ENCODE measurements at places on chromosomes 7 and 10.

DNA sequence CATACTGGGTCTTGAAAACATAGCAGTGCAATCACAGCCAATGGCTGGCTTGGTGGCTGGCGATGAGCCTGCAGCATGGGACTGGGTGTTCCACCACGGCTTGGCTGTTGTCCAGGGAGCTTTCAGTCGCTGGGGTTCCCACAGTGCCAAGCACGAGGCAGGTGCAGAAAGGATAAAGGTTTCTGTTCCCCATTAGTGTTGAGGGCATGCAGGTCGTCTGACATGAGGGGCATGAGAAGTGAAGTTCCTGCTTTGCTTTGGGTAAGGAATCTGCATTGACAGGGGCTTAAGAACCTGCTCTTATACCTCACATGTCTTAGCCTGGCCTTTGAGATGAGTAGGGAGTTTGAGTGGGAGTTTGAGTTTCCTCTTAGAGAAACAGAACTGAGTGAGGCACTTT is 9.0 kb upstream of the CFTR start:
- H3K4me3 ChIP-seq: no peak overlapping the region
- H3K4me1 ChIP-seq: no peaks in the 10 kb centered on the region
- H3K27me3 ChIP-seq: no peaks in the 10 kb centered on the region
- H3K36me3 ChIP-seq: no peaks in the 10 kb centered on the region
- DNase-seq: no peak

DNA sequence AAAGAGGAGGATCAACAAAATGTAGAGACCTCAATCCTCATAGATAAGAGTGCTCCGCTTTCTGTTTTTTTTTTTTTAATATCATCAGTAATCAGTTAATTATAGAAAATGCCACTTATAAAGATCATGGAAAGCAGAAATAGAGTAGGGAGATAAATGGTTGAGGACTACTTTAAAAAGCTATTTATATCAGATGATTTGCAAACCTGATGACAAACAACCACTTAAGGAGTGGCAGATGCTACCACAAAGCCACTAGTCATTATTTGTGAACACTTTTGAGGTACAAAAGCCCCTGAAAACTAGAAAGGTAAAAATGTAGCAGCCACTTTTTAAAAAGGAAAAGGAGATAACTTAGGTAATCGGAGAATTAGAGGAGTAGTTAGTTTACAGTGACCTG is 99.0 kb upstream of the CYP26C1 start:
- no peaks in the 10 kb centered on the region for H3K27me3 ChIP-seq
- no peak overlapping the region for H3K4me3 ChIP-seq
- no peak overlapping the region for H3K27ac ChIP-seq
- peaks cover 7% of the 10 kb centered on the region for H3K36me3 ChIP-seq

GRCh38 chr10:71236822-71237682 is 24.7 kb downstream of the UNC5B start:
- no peak for DNase-seq
- H3K4me3 ChIP-seq: no peak overlapping the region
- H3K27ac ChIP-seq: no peak overlapping the region

- no peaks in the 10 kb centered on the region for H3K4me1 ChIP-seq
- H3K27me3 ChIP-seq: peaks cover 34% of the 10 kb centered on the region
- DNase-seq: peak; percentile 28
- no peak overlapping the region for H3K4me3 ChIP-seq
- no peaks in the 10 kb centered on the region for H3K36me3 ChIP-seq
- no peak overlapping the region for H3K27ac ChIP-seq
Measured at GRCh38 chr10:14329746-14330173, 964 bp downstream of the FRMD4A start.

- no peaks in the 10 kb centered on the region for H3K36me3 ChIP-seq
- DNase-seq: no peak
- H3K27ac ChIP-seq: no peak overlapping the region
- H3K4me1 ChIP-seq: no peaks in the 10 kb centered on the region
- H3K27me3 ChIP-seq: no peaks in the 10 kb centered on the region
Measured at GRCh38 chr10:58178811-58179210, 88.9 kb downstream of the IPMK start.

GRCh38 chr7:100864263-100864845 is 2.8 kb upstream of the TRIP6 start:
- peaks cover 31% of the 10 kb centered on the region for H3K36me3 ChIP-seq
- H3K27me3 ChIP-seq: no peaks in the 10 kb centered on the region
- H3K4me1 ChIP-seq: peaks cover 46% of the 10 kb centered on the region
- no peak for DNase-seq
- H3K27ac ChIP-seq: no peak overlapping the region
- H3K4me3 ChIP-seq: no peak overlapping the region

- no peak for DNase-seq
- H3K27me3 ChIP-seq: no peaks in the 10 kb centered on the region
- H3K4me3 ChIP-seq: no peak overlapping the region
- no peaks in the 10 kb centered on the region for H3K36me3 ChIP-seq
- H3K4me1 ChIP-seq: no peaks in the 10 kb centered on the region
- no peak overlapping the region for H3K27ac ChIP-seq
Measured at GRCh38 chr7:71486414-71486813, 354.5 kb downstream of the GALNT17 start.

DNA sequence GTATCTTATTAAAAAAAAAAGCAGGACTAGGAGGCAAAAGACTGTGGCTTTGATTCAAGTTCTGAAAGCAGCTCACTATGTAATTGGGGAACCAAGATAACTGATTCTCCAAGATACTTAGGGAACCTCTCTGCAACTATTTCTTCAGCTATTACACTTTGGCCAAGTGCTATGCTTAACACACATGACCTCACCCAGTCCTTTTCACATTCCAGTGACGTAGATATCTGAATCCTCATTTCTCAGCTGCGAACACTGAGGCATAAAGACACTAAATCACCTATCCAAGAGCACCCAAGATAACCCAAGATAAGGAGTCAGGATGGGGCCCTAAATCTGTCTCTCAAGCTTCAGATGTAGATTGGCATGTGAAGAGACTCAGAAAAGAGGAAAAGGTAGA is 133.6 kb downstream of the GLI3 start:
- no peak overlapping the region for H3K27ac ChIP-seq
- DNase-seq: no peak
- no peaks in the 10 kb centered on the region for H3K27me3 ChIP-seq
- H3K4me3 ChIP-seq: no peak overlapping the region
- H3K36me3 ChIP-seq: no peaks in the 10 kb centered on the region

DNA sequence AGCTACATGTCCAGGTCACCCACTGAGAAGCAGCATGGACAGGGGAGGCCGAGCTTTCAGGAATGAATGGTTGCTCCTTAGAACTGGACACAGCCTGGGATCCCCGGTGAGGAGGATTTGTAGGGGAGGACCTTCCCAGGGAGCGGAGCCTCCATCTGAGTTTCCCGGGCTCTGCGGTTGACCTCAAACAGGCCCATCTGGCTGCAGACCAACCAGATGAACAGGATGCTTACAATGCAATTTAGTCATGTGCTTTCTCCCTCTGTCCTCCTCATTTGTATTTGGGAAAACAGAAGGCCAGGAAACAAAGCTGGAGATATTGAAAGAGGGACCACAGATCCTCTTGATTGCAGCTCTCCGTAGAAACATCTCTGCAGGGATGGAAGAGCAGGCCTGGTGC is 104.8 kb downstream of the EMX2 start:
- no peaks in the 10 kb centered on the region for H3K4me1 ChIP-seq
- no peak for DNase-seq
- H3K27ac ChIP-seq: no peak overlapping the region
- no peaks in the 10 kb centered on the region for H3K36me3 ChIP-seq
- H3K4me3 ChIP-seq: no peak overlapping the region

DNA sequence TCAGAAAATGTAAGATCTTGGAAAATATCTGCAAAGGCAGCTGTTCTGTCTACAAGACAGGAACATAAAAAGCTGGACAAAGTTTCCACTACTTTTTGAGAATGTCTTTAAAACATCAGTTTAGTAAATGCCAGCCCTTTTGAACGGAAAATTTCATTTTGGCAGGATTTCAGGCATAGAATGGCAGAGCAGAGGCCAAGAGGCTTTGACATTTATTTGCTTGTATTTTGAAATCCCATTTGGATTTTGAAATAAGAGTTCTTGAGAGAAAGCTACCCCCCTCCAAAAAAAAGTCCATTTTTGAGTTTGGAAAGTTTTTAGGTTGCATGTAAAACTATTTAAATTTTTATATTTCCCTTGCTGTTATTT is 3.1 kb upstream of the ETV1 start:
- DNase-seq: no peak
- peak overlapping the region; percentile 65 for H3K4me3 ChIP-seq
- H3K27ac ChIP-seq: peak overlapping the region; percentile 81
- H3K36me3 ChIP-seq: no peaks in the 10 kb centered on the region
- H3K4me1 ChIP-seq: peaks cover 4% of the 10 kb centered on the region

DNA sequence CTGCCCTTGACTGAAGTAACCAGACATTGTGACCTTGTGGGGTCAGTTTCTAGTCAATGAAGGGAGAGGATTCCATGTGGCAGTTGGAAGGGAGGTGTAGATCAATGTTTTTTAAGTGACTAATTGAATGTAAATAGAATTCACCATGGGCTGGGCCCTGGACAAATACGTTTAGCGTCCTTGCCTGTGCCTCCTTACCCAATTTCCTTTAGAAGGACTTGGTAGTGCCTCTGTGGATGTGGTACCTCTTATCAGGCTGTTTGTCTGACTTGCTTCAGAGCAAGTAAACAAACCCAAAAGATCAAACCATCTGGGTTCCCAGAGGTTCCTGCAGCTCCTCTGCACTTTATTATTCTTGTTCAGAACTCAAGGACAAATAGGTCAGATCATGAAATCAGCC is 4.3 kb upstream of the KAT6B start:
- no peaks in the 10 kb centered on the region for H3K36me3 ChIP-seq
- H3K4me1 ChIP-seq: peaks cover 39% of the 10 kb centered on the region
- no peaks in the 10 kb centered on the region for H3K27me3 ChIP-seq
- no peak overlapping the region for H3K4me3 ChIP-seq
- H3K27ac ChIP-seq: peak overlapping the region; percentile 69
- DNase-seq: no peak

DNA sequence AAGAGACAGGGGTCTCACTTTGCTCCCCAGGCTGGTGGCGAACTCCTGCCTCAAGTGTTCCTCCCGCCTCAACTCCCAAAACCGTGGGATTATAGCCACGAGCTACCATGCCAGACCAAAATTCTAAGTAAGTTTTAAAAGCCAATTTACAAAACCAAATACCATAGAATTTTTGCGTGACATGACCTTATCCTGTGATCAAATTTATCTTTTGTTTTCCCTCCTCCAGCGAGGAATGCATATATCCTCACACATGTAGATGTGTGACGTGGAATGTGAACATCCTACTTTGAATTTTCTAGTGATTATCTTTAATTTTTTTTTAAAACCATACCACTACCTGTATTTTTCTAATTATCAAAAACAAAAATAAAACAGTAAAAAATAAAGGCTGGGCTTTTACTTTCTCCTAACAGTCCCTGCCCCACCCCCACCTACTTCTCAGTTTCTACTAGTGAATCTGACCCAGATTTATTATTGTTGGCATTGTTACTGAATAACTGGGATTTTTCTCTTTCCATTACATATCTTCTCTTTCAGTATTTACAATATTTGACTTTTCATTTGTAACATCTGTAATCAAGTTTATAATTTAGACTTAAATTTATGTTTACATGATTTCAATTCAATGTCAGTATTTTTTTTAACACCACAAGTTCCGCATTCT is 26.0 kb downstream of the CYTH3 start:
- no peaks in the 10 kb centered on the region for H3K27me3 ChIP-seq
- DNase-seq: no peak
- H3K4me3 ChIP-seq: no peak overlapping the region
- no peak overlapping the region for H3K27ac ChIP-seq
- no peaks in the 10 kb centered on the region for H3K36me3 ChIP-seq
- H3K4me1 ChIP-seq: peaks cover 11% of the 10 kb centered on the region

DNA sequence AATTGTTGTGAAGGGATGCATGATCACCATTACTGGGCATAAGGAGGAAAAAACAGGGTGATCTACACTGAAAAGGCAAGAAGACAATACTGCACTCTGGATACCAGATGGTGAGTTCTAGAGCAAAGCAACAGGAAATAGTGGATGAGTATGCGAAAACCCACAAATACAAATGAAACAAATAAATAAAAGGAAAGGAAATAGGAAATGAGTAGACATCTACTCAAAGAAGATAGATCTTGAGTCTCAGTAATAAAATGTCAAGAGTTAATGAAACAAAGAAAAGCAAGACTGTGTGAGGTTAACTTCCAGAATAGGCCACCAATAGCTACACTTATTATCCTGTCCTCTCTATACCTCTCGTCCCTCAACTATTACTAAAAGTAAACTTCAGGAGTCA is 11.7 kb downstream of the ORC5 start:
- no peak overlapping the region for H3K27ac ChIP-seq
- peaks cover 80% of the 10 kb centered on the region for H3K36me3 ChIP-seq
- no peak overlapping the region for H3K4me3 ChIP-seq
- H3K27me3 ChIP-seq: no peaks in the 10 kb centered on the region
